ENCODE measurements at places on chromosomes 11 and 22.

GRCh38 chr22:32911503-32911902 lies 110.0 kb downstream of the TIMP3 start:
- DNase-seq = no peak

- no peak for DNase-seq
Measured at GRCh38 chr11:119210050-119210449, 3.9 kb downstream of the CBL start.

DNA sequence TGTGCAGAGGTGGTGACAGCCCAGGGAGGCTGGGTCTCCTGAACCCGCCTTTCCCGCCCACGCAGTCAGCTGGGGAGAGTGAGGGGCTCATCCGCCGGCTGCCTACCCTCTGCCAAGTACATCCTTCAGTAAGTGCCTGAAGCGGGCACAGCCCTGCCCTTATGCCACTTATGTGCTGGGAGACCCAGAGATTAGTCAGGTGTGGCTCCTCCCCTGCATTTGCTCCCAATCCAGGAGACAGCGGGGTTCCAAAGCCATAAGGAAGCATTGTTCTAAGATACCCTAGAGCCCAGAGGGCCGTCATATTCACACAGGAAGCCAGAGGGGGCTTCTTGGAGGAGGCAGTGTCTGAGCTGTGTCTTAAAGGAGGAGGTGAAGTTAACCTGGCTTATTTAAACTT lies 5.8 kb upstream of the PPP6R3 start:
- no peak for DNase-seq

DNA sequence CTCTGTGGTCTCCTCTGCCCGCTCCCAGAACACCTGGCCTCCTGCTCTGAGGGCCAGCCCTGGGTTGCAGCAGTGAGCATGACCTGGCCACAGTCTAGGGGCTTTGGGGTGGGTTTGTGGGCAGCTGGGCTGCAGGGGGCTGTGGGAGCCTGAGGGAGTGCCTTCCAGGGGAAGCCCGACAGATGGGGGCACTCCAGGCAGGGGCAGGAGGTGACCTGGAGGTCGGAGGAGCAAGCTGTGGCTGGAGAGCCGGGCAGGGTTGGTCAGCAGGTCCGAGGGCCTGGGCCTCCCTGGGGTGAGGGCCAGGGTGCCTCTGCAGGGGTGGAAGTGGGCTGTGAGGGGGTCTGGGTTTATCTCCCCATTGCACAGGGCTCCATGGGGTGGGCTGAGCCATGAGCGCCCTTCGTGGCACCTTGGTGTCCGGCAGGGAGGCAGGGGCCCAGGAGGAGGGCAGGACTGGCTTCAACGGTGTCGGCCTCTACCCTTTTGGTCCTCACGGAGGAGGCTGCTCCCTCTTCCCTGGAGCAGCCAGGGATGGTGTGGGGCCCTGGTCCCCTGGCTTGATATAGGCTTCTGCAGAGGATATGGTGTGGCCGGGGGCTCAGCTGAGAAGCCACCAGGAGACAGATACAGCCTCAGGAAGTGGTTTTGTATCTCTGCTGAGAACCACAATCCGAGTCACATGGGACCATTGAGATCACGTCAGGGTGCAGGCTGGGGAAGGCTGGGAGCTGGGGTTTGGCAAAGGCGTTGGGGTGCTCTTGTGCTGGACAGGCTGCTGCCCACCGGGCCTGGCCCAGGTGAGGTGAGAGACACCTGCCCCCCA lies 22.3 kb downstream of the KCNQ1 start:
- DNase-seq = no peak

GRCh38 chr11:66840317-66841091 lies 2.7 kb upstream of the RCE1 start:
- DNase-seq = no peak

All from RKO (cell line).